Gastroesophageal sphincter (tissue), 4 donors: ENCODE measurements at places on chromosomes 5 and 9. TPM values are rescaled to one million over a fixed set of nuclear protein-coding genes. Genes with fewer than 3 reads are reported as not detected.

TRPM3 gene
- not detected for total RNA-seq

CARTPT gene
- total RNA-seq, result 40.2 TPM

REXO4 gene
- total RNA-seq, result 29.9 TPM

C5orf52 gene
- total RNA-seq, result not detected

SPRY4 gene
- 18.1 TPM for total RNA-seq

PCDHGC4 gene
- total RNA-seq, result 0.10 TPM

ARRDC3 gene
- 47.0 TPM for total RNA-seq

MELK gene
- total RNA-seq, result 1.6 TPM

MEIKIN gene
- 0.66 TPM for total RNA-seq

RACK1 gene
- total RNA-seq, result 1,812 TPM

TXNDC8 gene
- total RNA-seq, result not detected

FTMT gene
- not detected for total RNA-seq
